ENCODE measurements at places on chromosomes 7 and 10. TPM values are rescaled to one million over a fixed set of nuclear protein-coding genes. Genes with fewer than 3 reads are reported as not detected.

DNA sequence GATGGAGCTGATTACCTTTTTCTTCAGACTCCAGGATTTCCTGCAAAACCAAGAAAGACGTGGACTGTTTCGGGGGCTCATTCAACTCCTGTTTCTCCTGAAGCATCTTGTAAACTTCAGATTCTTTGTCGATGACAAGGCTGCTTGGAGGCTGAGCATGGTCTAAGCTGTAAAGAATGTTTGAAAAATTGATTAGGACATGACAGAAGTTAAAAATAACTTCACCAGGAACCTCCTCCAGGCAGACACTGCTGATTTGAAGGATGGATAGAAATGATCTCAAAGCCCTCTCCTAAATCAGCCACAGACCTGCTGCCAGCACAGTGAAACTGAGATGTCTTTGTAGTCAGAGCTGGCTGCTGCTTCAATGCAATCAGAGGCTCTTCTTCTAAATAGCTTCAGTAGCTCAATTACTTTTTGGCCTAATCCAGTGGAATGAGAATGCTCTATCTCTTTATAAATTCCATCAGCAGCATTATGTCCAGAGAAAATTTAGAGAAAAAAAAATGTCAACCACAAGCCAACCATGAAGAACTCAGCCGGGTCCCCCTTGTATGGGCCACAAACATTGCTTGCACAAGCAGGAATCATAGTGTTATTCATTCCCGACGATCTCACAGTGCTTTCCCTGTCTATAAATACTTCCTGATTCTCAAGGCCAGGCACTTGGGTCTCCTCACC is 43.5 kb downstream of the PDLIM1 start:
- DNase-seq = no peak

DNA sequence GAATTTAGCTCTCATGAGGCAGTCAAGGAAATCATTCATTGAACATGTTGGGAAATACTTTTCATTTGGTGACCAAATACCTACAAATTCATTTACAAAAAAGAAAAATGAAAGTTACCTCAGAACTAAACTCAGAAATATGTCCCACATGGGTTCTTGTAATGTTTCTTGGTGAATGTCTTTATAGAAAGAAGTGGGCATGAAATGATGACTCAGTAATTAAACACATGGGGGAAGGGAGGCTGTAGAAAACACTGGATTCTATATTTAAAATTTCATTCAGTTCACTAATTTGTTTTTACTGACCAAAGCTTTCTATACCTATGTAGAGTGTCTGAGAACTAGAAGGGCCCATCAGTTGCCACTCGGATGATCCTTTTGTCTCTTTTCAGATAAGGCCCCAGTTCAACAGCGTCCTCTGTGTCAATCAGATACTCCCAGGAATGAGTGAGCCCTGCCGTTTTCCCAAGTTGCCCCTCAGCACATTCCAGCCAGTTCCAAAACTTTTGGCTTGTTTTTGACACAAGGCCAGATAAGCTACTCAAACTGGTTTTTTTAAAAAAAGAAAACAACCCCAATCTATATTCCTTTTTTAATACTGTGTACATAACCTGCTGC is 49.3 kb upstream of the AGBL3 start:
- no peak for DNase-seq

Gene TDRD1
- total RNA-seq = not detected

Gene NPC1L1
- total RNA-seq = 5.9 TPM

Gene CTAGE4
- not detected for total RNA-seq

Data from Caco-2 (cell line).